T-helper 17 cell (primary cell): ENCODE measurements at places on chromosomes 11 and 22. TPM values are rescaled to one million over a fixed set of nuclear protein-coding genes. Genes with fewer than 3 reads are reported as not detected.

DNA sequence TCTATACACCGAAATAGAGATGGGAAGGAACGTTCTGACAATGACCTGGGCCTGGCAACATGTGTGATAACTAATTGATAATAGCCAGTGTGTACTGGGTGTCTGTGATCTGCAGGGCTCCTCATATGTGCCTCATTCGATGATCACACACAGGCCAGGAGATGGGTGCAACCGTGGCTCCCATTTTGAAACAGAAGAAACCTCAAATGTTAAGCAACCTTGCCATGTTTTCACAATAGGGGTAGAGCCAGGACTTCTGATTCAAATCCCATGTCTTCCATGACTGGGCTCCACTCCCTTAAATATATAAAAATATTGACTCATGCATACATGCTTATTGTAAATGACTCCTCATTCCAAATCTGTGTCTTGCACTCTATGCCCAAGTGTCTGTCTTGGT is 11.1 kb downstream of the APOL3 start:
- peak overlapping the region; percentile 100 for H3K27ac ChIP-seq
- peaks cover 46% of the 10 kb centered on the region for H3K4me1 ChIP-seq
- H3K4me3 ChIP-seq: no peak overlapping the region

DNA sequence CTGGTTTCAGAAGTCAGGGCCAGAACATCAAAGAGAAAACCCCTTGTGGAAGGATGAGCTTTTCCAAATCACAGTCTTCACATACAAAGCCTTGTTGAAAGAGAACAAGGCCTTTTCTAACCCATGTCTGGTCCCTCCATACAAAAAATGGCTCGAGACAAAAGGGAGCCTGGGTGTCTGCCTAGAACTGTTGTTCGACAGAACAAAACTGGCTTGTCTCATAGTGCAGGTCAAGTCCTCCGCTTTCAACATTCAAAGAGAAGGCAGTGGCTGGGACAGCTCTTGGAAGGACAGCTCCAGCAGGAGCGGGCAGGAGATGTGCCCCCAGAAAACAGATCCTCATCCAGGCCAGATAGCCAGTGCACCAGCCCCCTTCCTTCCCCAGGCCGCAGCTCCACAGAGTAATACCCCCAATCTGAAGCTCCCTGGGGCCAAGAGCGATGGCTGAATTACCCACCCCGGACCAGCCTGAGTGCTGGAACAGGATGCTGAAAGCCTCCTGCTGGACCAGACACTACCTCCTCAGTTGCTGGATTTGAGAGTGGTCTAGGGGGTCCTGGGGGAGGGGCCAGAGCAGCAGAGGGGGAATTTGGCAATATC is 27.6 kb downstream of the USH1C start:
- peaks cover 57% of the 10 kb centered on the region for H3K27me3 ChIP-seq
- peaks cover 5% of the 10 kb centered on the region for H3K4me1 ChIP-seq
- no peak overlapping the region for H3K27ac ChIP-seq

- no peak overlapping the region for H3K27ac ChIP-seq
- H3K36me3 ChIP-seq: no peaks in the 10 kb centered on the region
- DNase-seq: no peak
- no peak overlapping the region for H3K4me3 ChIP-seq
- peaks cover 5% of the 10 kb centered on the region for H3K4me1 ChIP-seq
These were observed 4.2 kb upstream of the MPEG1 start for GRCh38 chr11:59216641-59217564.

GRCh38 chr22:40265783-40266182 is 80.5 kb upstream of the ADSL start:
- H3K36me3 ChIP-seq: peaks cover 15% of the 10 kb centered on the region
- peaks cover 35% of the 10 kb centered on the region for H3K4me1 ChIP-seq
- peak overlapping the region; percentile 43 for H3K4me3 ChIP-seq
- peak overlapping the region; percentile 37 for H3K27ac ChIP-seq

- peaks cover 9% of the 10 kb centered on the region for H3K4me1 ChIP-seq
- peaks cover 71% of the 10 kb centered on the region for H3K27me3 ChIP-seq
- no peak overlapping the region for H3K4me3 ChIP-seq
- no peak for DNase-seq
These were observed 97.8 kb downstream of the PKNOX2 start for GRCh38 chr11:125262194-125262829.

OR6T1 gene
- total RNA-seq: not detected
